ENCODE measurements at places on chromosomes 12 and 14. TPM values are rescaled to one million over a fixed set of nuclear protein-coding genes. Genes with fewer than 3 reads are reported as not detected.

Gene SYT10
- total RNA-seq = not detected

Gene PIK3C2G
- 0.71 TPM for total RNA-seq

Gene RBP5
- 2.1 TPM for total RNA-seq

Gene RNFT2
- 1.4 TPM for total RNA-seq

Gene GPR137C
- 0.34 TPM for total RNA-seq

Gene CLSTN3
- total RNA-seq = 22.6 TPM

Gene CCDC63
- not detected for total RNA-seq

Gene CD27
- 0.25 TPM for total RNA-seq

DNA sequence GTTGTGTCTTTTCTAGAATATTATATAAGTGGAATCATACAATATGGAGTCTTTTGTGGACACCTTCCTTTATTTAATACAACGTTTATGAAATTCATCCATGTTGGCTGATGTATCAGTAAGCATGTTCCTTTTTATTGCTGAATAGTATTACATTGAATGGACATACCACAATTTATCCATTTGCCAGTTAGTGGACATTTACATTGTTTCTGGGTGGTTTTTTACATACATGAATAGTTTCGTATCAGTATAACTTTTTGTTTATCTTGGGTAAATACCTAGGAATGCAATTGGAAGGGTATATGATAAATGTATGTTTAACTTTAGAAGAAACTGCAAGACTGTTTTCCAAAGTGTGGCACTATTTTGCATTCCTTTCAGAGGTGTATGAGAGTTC, 23.1 kb downstream of the IQSEC3 start:
- H3K4me1 ChIP-seq = no peaks in the 10 kb centered on the region
- H3K27me3 ChIP-seq = no peaks in the 10 kb centered on the region
- DNase-seq = no peak
- no peaks in the 10 kb centered on the region for H3K36me3 ChIP-seq

DNA sequence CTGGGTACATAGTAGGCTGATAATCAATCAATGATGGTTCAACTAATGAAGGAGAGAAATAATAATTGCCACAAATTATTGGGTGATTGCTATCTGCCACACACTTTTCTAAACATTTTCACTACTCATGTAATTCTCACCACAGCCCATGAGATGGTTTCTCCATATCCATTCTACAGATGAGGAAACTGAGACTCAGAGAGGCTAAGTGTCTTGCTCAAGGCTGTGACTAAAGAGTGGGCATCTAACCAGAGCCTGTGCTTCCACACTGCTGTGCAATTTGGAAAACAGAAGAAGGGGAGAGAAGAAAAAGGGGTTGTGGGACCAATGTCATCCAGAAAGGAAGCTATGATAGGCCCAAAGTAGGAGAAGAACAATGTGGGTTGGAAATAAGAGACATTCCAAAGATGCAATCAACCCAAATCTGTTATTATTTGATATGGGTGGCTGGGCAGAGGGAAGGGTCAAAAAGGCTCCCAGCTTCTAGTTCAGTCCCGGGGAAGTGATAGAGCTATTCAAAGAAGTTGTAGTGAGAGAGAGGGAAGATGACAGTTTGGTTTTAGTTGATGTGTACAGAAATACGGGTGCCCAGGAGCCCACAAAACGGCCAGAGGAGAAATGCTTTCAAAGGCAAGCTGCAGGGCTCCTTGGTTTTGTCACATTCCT, 483 bp upstream of the NR1H4 start:
- H3K4me1 ChIP-seq = no peaks in the 10 kb centered on the region
- H3K36me3 ChIP-seq = no peaks in the 10 kb centered on the region
- no peak overlapping the region for H3K4me3 ChIP-seq
- no peaks in the 10 kb centered on the region for H3K27me3 ChIP-seq
- H3K27ac ChIP-seq = peak overlapping the region; percentile 46
- no peak for DNase-seq

DNA sequence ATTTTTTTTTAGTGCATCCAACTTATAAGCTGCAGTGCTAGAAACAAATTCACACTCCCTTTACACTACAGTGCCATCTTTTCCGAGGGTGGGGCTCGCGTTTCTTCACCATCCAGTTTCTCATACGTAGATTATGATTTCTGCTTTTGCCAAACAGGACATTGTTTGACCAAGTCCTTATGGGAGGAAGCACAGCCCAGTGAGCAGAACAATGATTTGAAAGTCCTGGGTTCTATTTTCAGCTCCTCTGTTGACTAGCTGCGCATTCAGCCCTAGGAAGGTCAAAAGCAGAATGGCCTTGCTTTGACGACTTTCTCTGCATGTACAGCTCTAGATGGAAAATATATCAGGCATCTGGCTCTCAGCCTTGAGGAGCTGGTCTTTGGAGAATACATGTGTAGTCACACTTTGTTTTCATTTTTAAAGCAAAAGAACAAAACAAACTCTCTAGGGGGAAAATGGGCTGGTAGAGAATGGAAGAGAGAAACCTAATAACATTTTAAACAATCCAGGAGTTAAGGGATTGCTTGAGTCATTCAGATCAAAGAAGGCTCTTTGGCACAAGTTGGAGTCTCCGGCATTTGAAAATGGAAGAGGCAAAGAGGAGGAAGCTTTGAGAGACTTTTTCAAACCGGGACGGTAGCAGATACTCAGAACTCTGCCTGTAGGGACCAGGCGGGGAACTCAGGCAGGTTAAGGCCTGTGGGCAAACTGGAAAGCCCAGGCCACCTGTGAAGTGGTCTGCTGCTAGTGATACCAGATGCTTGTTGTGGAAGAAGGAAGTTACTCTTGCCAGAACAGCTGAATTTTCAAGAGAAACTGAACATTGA, 257.3 kb upstream of the PLEKHG7 start:
- DNase-seq = no peak
- H3K27me3 ChIP-seq = no peaks in the 10 kb centered on the region
- H3K4me1 ChIP-seq = no peaks in the 10 kb centered on the region
- H3K4me3 ChIP-seq = no peak overlapping the region
- no peaks in the 10 kb centered on the region for H3K36me3 ChIP-seq
- H3K27ac ChIP-seq = peak overlapping the region; percentile 34

DNA sequence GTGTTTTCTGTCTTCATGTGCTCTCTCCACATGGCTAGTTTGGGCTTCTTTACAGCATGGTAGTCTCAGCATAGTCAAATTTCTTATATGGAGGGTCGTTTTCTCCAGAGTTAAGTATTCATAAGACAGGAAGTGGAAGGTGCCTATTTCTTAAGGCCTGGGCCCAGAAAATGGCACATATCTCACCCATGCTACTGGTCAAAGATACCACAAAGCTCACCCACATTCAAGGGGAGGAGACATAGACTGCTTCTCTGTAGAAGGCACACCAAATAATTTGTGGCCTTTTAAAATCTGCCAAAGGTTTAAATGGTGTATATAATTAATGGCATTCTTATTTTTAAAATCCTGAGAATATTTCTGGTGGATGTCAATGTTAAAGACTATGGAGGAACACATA, 44.8 kb downstream of the CCDC91 start:
- no peaks in the 10 kb centered on the region for H3K27me3 ChIP-seq
- no peak for DNase-seq
- no peak overlapping the region for H3K4me3 ChIP-seq

DNA sequence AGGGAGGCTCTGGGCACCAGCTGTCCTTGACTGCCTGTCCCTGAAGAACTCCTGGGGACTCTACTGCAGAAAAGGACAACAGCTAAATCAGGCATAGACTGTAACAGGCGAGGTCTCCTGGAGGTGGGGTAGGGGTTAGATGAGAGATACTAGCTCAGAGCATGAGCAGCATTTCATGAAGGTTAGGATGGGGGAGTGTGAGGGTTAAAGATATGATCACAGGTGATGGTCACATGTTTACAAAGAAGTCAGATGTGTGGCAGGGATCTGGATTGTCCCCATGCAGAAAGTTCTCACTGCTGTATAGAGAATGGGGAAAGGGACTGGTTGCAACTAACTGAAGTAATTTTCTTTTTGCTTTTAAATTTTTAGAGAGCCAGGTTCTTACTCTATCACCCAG, 26.5 kb downstream of the TMEM229B start:
- no peaks in the 10 kb centered on the region for H3K27me3 ChIP-seq
- no peaks in the 10 kb centered on the region for H3K4me1 ChIP-seq
- no peak overlapping the region for H3K4me3 ChIP-seq
- peak overlapping the region; percentile 5 for H3K27ac ChIP-seq

GRCh38 chr14:58972233-58973017, 216.0 kb upstream of the DAAM1 start:
- no peaks in the 10 kb centered on the region for H3K36me3 ChIP-seq
- no peak overlapping the region for H3K4me3 ChIP-seq
- no peak overlapping the region for H3K27ac ChIP-seq
- no peaks in the 10 kb centered on the region for H3K27me3 ChIP-seq
- no peaks in the 10 kb centered on the region for H3K4me1 ChIP-seq

- no peak overlapping the region for H3K4me3 ChIP-seq
- no peak overlapping the region for H3K27ac ChIP-seq
- H3K36me3 ChIP-seq = no peaks in the 10 kb centered on the region
- H3K27me3 ChIP-seq = no peaks in the 10 kb centered on the region
- DNase-seq = no peak
- no peaks in the 10 kb centered on the region for H3K4me1 ChIP-seq
Measured at GRCh38 chr14:38125481-38126037, 82.1 kb upstream of the SSTR1 start.

DNA sequence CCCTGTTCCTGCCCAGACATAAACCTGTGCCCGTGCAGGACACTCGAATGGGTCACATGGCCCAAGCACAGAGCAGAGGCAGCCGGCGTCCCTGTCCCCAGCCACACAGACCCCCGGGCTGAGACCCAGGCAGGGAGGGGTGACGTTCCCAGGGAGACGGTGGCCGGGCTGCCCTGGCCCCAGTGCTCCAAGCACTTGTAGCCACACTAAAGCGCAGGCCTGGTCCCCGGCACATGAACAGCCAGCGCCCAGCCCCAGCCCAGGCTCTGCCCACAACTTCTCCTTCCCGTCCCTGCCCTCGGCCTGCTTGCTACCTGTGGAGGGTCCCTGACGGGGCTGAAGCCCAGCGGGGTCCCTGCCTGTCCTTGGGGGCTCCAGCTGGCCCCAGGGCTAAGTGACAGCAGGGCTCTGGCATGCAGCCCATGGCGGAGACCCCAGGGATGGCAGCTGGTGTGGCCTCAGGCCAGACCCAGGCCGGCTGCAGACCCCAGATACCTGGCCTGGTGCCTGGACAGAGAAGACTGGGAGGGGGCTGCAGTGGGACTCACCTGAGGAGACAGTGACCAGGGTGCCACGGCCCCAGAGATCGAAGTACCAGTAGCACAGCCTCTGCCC, 338.4 kb downstream of the TMEM121 start:
- no peak overlapping the region for H3K27ac ChIP-seq
- H3K4me1 ChIP-seq = no peaks in the 10 kb centered on the region
- H3K27me3 ChIP-seq = no peaks in the 10 kb centered on the region
- H3K36me3 ChIP-seq = no peaks in the 10 kb centered on the region
- peak; percentile 7 for DNase-seq

- no peak for DNase-seq
- no peak overlapping the region for H3K4me3 ChIP-seq
- no peaks in the 10 kb centered on the region for H3K4me1 ChIP-seq
- no peak overlapping the region for H3K27ac ChIP-seq
- no peaks in the 10 kb centered on the region for H3K27me3 ChIP-seq
Measured at GRCh38 chr14:77305696-77306095, 15.0 kb downstream of the POMT2 start.

DNA sequence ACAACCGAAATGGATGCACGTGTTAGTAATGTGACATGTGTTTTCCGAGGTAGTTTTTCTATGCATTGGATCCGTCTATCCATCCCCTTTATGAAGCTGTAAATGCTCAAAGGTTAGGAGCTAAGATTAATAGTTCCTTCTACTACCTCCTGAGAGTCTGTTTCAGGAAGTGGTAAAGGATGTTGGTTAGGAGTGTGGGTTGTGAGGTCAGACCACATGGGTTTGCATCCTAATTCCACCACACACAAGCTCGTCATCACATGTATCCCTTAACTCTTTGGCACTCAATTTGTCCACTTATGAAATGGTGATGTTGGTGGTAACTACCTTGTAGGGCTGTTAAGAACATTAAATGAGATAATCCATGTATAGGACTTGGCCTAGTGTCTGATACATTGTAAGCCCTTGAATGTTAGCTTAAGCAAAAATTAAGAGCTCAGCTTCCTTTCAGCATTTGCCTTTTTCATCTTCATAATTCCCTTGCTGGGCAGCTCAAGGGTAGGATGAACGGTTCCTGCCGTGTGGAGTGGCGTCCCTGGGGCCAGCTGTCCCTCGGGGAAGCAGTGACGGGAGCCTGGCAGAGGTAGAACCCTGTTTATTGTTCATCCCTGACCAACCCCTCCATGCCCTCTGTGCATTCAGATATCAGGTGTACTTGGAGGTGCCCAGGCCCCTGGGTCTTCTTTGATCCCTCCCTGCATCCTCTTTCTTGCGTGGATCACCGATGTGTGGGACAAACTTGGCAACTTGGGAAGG, 52.3 kb downstream of the TSPAN9 start:
- H3K27me3 ChIP-seq = no peaks in the 10 kb centered on the region
- H3K4me1 ChIP-seq = no peaks in the 10 kb centered on the region
- DNase-seq = no peak
- no peak overlapping the region for H3K27ac ChIP-seq
- H3K4me3 ChIP-seq = no peak overlapping the region

GRCh38 chr12:123886258-123886657, 86.4 kb downstream of the CCDC92 start:
- no peaks in the 10 kb centered on the region for H3K27me3 ChIP-seq
- H3K27ac ChIP-seq = no peak overlapping the region
- H3K4me3 ChIP-seq = no peak overlapping the region
- H3K4me1 ChIP-seq = no peaks in the 10 kb centered on the region
- H3K36me3 ChIP-seq = no peaks in the 10 kb centered on the region

DNA sequence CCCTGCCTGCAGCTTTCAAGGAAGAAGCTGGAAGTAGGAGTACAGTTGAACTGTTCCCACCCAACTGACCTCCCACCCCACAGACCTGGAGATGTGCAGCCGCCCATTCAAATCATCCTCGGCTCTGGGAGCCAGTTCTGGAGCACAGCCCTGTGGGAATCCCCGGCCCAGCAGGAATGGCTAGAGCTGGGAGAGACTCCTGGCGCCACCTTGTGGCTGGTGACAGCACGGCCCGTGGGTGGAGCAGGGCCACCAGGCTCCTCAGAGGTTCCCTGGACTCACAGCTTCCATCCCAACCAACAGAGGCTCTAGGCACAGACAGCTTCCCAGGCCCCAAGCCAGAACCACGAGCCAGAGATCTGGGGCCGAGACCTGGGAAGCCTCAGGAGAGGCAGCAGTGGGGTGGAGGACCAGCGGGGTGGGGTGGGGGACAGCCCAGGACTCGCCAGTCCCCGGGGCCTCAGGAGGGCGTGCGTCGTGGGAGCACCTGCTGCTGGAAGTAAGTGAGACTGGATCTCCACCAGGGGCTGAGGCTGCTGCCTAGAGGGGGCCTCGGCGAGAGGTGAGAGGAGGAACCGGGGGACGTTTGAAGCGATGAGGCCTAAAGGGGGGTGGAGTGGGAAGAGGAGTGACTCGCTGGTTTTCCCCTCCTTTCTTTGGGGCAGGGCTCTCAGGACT, 43.4 kb downstream of the RNF34 start:
- H3K4me3 ChIP-seq = no peak overlapping the region
- peak; percentile 87 for DNase-seq
- H3K36me3 ChIP-seq = no peaks in the 10 kb centered on the region
- no peaks in the 10 kb centered on the region for H3K4me1 ChIP-seq
- H3K27me3 ChIP-seq = no peaks in the 10 kb centered on the region

Measured in pancreas (tissue), 10 donors.